Left lung (tissue), 14 donors: ENCODE measurements at places on chromosomes 7 and 10.
A peak's percentile ranks its signal among the peaks of the same experiment; 100 is the strongest.

DNA sequence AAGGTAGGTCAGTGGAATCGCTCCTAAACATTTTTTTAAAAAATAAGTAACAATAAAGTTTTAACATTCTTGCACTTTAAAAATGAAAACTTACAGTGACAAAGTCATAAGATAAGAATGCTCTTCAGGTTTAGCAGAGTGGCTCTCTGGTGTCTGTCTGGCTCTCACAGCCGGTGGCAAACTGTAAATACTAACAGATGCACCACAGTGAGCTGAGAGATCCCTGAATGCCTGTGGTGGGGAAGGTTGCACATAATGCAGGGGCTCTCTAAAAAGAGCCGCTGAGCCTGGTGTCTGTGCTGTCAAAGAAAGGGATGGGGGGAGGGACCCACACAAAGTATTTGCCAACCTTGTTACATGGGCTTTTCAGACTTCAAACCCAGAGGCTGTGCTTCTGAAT is 498.3 kb downstream of the CCSER2 start:
- DNase-seq, result no peak

GRCh38 chr10:33164060-33164709 is 170.3 kb downstream of the NRP1 start:
- DNase-seq, result peak; percentile 30

- DNase-seq, result no peak
Observed at GRCh38 chr7:82241356-82241755, 202.2 kb downstream of the CACNA2D1 start.

DNA sequence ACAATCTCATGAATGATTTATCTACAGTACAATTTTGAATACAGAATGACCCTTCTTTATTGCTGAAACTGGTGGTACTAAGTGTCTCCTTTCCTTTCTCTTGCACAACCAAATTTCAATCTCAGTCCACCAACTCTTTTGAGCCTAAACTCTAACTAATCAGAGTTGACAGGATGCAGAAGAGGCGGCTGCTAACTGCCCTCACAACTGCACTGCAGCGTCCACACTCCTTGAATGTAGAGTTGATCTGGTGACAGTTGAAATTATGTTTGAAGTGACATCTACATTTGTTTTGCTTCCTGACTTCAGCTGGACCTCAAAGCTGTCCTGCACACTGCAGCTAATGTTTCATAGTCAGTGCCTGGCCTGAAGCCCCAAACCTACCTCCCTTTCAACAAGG is 139.6 kb downstream of the ZMYND11 start:
- no peak for DNase-seq

GRCh38 chr7:138710536-138711385 is 9.6 kb upstream of the SVOPL start:
- no peak for DNase-seq

DNA sequence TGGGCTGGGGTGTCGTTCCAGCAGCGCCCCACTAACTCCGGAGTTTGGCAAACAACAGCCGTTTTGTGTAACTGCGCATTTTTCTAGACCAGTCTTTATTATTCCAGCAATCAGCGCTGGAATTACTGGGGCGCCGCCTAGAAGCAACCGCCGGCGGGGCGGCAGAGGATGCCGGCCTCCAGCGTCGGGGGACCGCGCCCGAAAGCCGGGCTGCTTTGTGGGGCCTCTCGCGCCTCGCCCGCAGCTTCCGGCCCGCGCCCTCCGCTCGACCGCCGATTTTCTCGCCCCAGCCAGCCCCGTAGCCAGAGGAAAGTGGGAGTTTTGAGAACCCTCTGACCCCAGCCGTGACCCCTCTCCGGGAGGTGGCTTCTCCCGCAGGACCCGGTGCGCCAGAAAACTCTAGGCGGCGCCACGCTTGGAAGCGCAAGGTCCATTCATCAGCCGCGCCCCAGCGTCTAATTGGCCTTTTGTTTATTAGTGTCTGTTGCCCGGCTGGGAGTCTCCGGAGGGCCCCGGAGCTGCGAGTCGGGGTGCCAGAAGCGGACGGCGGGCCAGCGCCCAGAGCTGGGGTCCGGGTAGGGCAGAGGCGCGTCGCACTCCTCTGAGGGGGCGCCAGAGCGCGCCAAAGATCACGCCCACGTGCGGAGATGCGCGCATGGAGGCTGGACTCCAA is 10.7 kb downstream of the EMX2 start:
- no peak for DNase-seq

DNA sequence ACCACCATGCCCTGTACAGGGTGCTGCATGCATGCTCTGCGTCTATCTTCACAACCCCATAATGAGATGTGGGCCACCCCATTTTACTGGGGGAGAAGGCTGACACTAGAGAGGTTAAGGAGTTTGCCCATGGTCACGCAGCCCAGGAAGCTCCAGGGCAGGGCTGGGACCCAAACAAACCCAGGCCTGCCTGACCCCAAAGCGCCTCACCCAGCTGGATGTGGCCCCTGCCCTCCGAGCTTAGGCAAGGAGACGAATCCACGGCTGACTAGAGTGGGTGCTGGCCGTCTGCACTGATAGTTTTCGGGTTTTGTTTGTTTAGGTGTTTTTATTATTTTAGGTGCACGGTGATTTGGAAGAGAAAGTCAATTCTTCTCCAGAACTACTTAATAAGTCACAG is 65.7 kb downstream of the CHST15 start:
- no peak for DNase-seq

DNA sequence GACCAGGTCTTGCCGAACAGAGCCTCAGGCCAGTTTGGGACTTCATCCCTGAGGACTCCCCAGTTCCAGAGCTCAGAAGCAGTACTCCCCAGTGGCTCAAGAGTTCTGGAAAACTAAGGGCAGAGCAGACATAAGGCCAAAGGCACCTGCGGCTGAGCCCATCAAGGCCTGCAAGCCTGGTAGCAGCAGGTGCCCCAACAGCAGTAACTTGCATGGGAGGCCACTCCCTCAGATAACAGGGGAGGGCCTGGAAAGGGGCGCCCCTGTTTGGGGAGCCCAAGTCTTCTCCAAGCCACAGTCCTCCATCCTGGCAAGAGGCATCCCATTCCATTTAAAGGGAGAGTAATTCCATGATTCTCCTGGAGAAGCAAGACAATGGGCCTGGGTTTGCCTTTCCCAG is 13.0 kb downstream of the POLL start:
- DNase-seq, result no peak

- DNase-seq, result no peak
Observed at GRCh38 chr10:98339799-98340198, 71.8 kb upstream of the LOXL4 start.

DNA sequence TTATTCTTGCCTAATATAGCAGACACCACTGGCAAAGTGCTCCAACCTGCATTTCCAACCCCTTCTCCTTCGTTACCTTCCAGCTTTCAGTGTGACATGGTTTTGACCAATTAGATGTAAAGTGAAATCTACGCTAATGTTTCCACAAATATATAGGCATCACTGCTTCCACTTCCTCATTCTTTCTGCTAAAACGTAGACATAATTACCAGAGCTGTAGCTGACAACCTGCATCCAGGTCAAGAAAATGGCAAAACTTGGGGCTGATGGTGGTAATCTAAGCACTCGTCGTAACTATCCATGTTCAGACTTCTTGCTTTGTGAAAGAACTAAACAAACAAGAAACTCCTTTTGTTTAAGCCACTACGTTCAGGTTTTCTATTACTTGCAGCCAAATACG is 41.8 kb upstream of the COL1A2 start:
- DNase-seq, result no peak

DNA sequence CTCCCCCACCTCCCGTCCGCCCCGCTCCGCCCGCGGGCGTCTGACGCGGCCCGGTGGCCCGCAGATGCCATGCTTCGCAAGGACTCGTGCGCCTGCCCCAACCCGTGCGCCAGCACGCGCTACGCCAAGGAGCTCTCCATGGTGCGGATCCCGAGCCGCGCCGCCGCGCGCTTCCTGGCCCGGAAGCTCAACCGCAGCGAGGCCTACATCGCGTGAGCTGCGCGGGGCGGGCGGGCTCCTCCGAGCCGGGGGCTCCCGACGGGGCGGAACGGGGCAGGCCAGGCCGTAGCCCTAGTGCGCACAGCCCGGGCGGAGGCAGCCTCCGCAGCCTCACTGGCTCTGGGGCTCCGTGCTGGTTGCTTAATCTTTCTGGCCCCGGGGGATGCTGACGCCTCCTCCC is 2.8 kb downstream of the ASIC3 start:
- no peak for DNase-seq

DNA sequence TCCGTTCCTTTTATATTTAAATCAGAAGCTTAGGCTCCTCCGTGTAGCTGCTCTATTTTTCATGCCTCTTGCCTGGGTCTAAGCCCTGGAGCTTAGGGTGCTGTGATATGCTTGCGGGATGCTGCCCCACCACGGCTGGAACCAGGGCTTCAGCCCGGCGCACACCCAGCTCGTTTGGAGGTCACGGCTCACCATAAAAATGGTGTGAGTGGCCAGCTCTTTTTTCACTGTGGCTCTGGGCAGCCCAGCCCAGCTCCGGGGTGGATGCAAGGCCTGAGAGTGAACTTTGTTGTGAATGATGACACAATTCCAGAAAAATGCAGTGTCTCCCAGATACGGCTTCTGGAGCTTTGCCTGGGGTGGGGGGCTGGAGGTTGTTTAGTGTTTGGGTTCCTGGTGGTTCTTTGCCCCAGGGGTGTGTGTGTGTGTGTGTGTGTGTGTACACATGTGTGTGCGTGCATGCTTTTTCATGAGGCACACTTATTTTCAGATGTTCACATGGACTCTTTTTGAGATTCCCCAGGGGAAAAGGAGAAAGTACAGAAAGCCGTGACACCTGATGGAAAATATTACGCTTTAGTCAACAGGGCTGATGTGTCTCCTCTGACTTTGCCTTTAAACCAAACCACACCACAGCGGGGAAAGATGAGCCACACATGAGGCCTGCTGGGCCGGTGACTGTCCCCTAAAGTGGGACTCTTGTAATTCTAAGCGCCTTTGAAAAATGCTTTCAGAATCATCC is 46.2 kb downstream of the GRK5 start:
- DNase-seq, result peak; percentile 70

- peak; percentile 60 for DNase-seq
Observed at GRCh38 chr7:100745184-100745583, 11.8 kb downstream of the ZAN start.

DNA sequence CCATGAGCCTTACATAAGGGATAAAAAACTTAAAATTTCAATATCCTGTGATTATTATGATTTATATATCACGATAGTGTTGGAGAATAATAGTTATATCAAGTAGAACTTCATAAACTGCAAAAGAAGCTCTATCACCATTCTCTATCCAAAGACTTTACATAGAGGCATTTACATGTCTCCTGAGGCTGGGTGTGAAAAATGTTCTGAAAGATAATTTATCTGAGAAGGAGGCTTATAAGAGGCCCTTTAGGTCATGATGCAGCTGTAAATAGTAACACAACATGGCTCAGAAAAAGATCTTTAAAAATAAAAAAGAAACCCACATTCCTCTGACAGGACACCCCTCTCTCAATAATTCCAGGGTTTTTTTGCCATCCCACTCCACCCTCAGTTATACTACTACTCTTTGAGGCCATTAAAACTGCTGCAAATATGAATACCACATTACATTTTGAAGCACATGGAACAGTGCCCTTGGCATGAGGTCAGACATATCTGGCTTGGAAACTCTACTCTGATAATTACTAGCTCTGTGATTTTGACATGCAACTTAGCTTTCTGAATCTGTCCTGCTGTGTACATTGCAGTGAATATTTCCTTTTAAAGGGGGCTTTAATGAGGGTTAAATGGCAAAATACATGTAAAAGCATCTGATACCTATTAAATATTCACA is 55.5 kb downstream of the SLC16A12 start:
- no peak for DNase-seq

DNA sequence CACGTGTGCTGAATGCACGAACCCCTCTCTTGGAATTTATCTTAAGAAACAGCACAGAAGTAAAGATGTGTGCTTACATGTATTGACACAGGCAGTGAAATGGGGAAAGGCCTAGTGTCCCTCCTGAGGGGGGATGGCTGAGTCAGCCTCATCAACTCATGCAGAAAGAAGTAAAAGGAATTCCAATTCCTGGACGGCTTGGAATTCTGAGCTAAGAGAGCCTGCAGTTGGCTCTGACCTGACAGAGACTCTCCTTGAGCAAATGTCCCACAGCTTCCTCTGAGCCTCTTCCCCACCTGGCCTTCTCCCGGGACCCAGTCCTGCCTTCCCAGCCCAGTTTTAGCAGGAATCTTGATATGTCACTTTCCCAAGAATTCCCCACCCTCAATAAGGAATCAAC is 542.4 kb upstream of the ADARB2 start:
- DNase-seq, result no peak

DNA sequence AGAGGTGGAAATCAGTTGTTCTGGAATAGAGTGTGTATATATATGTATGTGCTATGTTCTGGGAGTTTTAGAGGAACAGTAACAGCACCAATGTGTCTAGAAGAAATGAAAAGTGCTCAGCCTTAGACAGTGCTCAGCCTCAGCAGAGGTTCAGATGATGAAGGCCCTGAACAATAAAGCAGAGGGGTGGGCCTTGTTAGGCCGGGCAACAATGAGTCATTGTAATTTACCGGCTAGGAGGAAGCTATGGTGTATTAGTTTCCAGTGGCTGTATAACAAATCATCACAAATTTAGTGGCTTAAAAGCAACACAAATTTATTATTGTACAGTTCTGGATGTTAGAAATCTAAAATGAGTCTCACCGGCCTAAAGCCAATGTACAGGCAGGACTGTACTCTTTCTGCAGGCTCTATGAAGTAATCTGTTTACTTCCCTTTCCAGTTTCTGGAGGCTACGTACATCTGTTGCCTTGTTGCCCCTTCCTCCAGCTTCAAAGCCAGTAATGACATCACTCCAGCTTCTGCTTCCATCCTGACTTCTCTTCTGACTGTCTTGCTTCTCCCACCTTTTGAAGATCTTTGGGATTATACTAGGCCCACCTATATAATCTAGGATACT is 84.6 kb downstream of the CH25H start:
- DNase-seq, result no peak

DNA sequence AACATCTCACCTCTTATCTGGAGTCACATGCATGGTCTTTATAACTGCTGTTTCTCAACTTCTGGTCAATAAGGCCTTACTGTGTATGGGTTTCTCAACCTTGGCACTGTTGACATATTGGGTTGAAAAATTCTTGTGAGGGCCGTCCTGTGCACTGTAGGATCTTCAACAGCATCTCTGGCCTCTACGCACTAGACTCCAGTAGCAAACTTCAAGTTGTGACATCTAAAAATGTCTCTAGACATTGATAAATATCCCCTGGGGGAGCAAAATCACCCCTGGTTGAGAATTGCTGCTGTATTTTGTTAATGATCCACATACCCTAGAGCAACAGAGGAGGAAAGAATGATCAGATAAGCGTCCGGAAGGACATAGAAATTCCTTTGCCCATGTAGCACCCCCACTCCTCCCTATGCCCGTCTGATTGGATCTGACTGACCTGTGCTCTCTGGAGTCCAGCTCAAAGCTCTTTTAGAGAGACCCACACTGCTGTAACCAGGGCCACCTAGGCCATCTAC is 423.5 kb upstream of the ZMIZ1 start:
- DNase-seq, result no peak

GRCh38 chr7:70325509-70326101 is 727.3 kb downstream of the AUTS2 start:
- no peak for DNase-seq
